ENCODE measurements at places on chromosomes 7 and 10. TPM values are rescaled to one million over a fixed set of nuclear protein-coding genes. Genes with fewer than 3 reads are reported as not detected.

The SYT15 gene
- 12.6 TPM for polyA plus RNA-seq

The FBXO24 gene
- 1.7 TPM for polyA plus RNA-seq

The C7orf57 gene
- polyA plus RNA-seq: 1.3 TPM

The STEAP1B gene
- 1.8 TPM for polyA plus RNA-seq

All from renal cortex interstitium (tissue), 15 donors.